ENCODE measurements at places on chromosomes 16 and 17. TPM values are rescaled to one million over a fixed set of nuclear protein-coding genes. Genes with fewer than 3 reads are reported as not detected.

Gene ARHGAP23
- total RNA-seq, result 57.9 TPM

Gene FBXO39
- total RNA-seq, result 0.33 TPM

Gene CAPNS2
- 0.87 TPM for total RNA-seq

Gene ABCC12
- not detected for total RNA-seq

Gene HAGHL
- 29.0 TPM for total RNA-seq

Gene TMEM106A
- 3.5 TPM for total RNA-seq

Gene TP53TG3D
- 0.12 TPM for total RNA-seq

Gene CD300E
- total RNA-seq, result not detected

Gene CRISPLD2
- 5.4 TPM for total RNA-seq

Gene ABCA5
- total RNA-seq, result 11.6 TPM

Gene KRTAP17-1
- 0.12 TPM for total RNA-seq

Gene MAPK7
- total RNA-seq, result 21.4 TPM

All from uterine smooth muscle cell (primary cell).